ENCODE measurements at places on chromosomes 1 and 21. TPM values are rescaled to one million over a fixed set of nuclear protein-coding genes. Genes with fewer than 3 reads are reported as not detected.

- H3K36me3 ChIP-seq: no peaks in the 10 kb centered on the region
- peaks cover 8% of the 10 kb centered on the region for H3K4me1 ChIP-seq
- DNase-seq: no peak
- no peak overlapping the region for H3K4me3 ChIP-seq
Measured at GRCh38 chr1:184033711-184034167, 3.8 kb downstream of the COLGALT2 start.

Gene RPTN
- total RNA-seq: not detected

Gene AMY2B
- total RNA-seq: 21.1 TPM

Gene CFHR3
- total RNA-seq: not detected

GRCh38 chr1:10195570-10195969 lies 14.8 kb upstream of the KIF1B start:
- no peaks in the 10 kb centered on the region for H3K4me1 ChIP-seq
- no peaks in the 10 kb centered on the region for H3K27me3 ChIP-seq
- no peak for DNase-seq

DNA sequence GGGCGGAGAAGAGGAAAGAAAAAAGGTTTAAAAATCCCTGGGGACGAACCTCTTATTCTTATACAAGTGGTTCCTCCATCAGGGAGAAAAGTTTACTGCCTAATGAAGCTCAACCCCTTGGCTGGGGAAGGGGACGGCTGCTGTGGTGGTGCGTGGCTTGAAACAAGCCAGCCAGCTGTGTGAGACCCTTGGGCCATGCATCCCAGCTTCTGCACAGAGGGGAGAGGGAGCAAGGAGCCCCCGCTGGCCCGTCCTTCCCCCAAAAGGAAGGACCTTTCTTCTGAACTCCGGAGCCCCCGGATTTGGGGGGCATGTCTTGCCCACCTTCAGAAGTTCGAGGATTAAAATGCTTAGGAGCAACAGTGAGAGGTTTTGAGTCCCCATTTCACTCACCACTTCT lies 67.3 kb downstream of the STUM start:
- no peaks in the 10 kb centered on the region for H3K4me1 ChIP-seq
- no peak overlapping the region for H3K27ac ChIP-seq
- DNase-seq: no peak
- no peaks in the 10 kb centered on the region for H3K27me3 ChIP-seq
- H3K36me3 ChIP-seq: no peaks in the 10 kb centered on the region

Gene SH3GLB1
- total RNA-seq: 76.9 TPM

Data from upper lobe of left lung (tissue), 6 donors.